Psoas muscle (tissue), 8 donors: ENCODE measurements at places on chromosomes 12 and 14.

- DNase-seq, result no peak
Measured at GRCh38 chr12:113831476-113831875, 134.6 kb downstream of the RBM19 start.

GRCh38 chr14:65506801-65507200 is 94.3 kb downstream of the FUT8 start:
- DNase-seq, result no peak

GRCh38 chr12:53419756-53420155 is 3.9 kb upstream of the AMHR2 start:
- no peak for DNase-seq

DNA sequence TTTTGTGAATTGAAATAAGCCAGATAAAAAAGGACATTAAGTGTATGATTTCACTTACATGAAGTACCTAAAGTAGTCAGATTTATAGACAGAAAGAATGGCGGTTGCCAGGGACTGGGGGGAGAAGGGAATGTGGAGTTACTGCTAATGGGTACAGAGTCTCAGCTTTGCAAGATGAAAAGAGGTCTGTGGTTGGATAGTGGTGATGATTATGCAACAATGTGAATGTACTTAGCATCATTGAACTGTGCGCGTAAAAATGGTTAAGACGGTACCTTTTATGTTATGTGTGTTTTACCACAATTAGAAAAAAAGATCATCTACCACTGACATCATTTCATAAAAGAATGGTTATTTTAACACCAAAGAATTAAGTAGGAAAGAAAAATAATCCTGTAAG is 35.9 kb downstream of the RNFT2 start:
- DNase-seq, result no peak

DNA sequence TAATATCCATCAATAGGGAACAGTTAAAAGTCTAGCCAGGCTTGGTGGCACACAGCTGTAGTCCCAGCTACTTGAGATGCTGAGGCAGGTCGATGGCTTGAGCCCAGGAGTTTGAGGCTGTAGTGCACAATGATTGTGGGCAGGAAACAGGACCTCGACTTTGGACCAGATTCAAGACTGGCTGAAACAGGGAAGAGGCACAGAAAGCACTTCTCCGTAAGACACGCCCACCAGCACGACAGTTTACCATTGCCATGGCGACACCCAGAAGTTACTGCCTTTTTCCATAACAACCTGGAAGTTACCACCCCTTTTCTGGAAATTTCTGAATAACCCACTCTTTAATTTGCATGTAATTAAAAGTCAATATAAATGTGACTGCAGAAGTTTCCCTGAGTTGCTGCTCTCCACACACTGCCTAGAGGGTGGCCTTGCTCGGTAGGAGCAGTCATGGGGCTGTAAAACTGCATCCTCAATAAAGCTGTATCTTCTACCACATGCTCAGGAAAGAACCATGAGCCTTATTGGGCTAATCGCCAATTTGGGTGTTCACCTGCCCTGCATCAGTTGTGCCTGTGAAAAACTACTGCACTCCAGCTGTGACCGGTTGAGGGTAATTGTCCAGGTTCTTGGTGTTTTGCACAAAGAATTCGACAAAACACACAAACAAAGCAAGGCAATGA is 4.6 kb upstream of the LRRC23 start:
- no peak for DNase-seq

DNA sequence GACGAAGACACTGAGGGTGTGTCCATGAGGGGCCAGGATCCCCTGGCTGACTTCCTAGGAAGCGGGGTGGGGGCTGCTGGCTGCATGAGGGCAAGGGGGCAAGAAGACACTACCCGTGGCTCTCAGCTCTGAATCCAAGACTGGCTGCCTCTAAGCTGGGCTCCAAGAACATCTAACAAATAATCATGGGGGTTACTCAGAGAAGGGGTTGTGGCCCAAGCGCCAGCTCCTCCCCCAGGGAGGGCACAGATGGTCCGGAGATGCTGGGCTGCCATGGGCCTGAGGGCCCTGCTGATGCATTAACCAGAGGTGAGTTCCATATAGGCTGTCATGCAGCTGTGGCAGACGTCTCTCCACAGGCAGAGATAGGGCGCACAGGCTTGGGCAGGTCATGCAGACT is 14.3 kb downstream of the SYNDIG1L start:
- DNase-seq, result no peak

DNA sequence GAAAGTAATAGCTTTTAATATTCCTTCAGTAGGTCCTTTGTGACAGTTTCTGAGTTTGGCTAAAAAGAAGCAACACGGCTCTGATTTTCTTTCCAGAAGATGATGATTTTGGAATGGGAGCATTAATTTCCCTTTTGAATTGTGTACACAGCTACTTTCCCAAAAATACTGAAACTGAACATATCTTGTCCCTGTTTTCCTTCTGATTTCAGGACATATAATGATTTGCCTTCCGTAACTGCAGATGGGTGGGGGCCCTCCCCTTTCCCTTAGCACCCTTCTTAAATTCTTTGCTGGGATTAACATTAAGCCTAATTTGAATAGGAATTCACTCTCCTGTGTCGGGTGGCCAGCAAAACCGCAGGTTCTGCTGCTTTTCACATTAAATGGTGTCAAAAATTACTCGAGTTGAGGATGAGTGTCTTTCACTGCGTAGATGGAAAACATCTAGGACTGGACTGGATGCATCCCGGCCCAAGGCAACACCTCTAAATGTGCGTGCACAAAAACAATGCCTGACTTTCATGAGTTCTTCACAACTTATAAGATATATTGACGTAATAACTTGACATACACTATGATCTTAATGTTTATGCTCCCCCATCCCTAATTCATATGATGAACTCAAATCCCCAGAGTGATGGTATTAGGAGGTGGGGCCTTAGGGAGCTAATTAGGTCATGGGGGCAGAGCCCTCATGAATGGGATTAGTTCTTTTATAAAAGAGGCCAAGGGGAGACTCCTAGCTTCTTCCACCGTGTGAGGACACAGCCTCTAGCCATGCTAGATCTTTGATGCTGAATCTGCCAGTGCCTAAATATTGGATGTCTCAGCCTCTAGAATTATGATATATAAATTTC is 158.1 kb downstream of the AEBP2 start:
- DNase-seq, result no peak

DNA sequence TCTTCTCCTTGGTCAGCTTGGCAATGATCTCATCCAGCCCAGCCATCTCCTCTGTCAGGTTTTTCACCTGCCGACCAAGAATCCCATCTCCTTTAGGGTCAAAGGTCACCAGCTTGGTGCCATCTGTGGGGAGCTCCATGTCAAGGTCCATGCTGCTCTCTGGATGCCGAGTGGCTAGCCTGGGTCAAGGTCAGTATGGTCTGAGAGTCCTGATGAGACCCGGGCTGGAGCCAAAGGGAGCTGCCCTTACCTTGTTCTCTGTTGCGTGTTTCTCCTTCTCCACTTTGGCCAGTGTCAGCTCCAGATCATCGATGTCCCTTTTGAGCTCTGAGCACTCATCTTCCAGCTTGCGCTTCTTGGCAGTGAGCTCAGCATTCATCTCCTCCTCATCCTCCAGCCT is 11.8 kb downstream of the MYH7 start:
- no peak for DNase-seq

DNA sequence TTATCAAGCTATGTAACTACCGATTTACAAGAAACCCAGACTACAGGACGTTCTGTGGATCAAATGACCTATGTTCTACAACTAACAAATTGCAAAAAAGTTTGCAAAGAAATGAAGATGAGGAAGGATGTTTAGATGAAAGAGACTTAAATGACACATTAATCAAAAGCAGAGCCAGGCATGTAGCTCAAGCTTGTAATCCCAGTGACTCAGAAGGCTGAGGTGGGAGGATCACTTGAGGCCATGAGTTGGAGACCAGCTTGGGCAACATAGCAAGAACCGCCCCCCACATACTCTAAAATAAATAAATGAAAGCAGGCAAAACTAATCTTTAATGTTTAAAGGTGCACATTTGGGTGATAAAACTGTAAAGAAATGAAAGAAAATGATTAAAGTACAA is 331.9 kb downstream of the BTG1 start:
- DNase-seq, result no peak

DNA sequence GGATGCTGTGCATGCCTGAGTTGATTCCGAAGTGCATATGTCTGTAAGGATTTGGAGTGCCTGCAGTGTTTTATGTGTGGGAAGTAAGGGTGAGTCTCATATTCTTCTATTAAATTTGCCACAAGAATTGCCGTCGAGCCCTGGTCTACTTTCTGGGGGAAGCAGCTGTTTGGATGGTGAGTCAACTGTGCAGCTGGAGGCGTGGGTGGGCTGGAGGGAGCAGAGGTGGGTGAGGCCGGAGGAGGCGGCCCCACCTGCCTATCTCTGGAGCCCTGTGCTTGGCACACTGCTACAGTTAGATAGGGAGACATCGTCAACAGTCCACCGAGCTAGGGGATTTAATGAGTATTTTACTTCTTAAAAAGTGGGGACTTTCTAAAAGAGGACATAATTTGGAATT is 9.7 kb downstream of the GLRX5 start:
- no peak for DNase-seq

DNA sequence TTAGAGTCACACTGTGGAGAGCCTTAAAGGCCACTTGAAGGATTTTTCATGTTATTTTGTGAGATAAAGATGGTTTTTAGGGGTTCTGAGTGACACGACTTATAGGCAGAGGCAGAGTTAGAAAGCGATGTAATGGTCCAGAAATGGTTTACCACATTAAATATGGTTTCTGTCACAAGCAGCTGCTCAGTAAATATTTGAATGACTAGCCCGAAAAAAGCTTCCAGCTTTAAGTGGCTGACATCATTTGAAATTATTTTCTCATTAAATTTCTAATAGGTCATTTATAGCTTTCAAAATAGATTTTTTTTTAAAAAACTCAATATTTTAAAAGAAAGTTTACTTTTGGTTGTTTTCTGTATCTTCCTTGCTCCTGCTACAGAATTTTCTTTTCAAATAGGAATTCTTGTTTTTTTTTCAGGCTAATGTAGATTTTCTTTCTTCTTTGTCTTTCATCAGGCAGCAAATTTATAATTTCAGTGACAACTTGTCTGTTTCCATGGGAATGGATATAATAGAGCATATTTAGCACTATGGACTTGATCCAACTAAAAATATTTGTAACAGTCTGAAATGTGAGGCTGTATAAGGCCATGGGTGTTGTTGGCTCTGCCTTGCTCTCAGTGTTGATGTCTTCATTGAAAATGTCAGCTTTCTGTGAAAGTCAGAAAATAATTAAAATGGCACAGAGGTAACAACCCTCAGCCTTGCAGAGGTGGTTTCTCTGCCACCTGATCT is 700.0 kb downstream of the TMTC2 start:
- no peak for DNase-seq

DNA sequence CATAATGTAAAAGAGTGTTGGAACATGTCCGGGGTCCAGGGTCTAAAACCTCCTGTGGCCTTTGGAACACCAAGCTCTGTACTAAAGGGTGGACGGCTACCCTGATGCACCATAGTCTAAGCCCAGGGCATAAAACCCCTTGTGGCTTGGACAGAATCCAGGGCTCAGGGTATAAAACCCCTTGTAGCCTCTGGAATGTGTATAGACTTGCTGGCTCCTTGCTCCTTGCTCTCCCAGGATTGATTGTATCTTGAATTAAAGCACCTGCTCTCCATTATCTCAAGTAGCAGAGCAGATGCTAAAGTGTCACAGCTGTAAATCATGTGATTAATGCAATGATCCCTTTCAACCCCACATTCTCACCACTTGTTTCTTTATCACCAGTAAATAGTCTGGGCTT is 556.5 kb downstream of the LRFN5 start:
- no peak for DNase-seq

DNA sequence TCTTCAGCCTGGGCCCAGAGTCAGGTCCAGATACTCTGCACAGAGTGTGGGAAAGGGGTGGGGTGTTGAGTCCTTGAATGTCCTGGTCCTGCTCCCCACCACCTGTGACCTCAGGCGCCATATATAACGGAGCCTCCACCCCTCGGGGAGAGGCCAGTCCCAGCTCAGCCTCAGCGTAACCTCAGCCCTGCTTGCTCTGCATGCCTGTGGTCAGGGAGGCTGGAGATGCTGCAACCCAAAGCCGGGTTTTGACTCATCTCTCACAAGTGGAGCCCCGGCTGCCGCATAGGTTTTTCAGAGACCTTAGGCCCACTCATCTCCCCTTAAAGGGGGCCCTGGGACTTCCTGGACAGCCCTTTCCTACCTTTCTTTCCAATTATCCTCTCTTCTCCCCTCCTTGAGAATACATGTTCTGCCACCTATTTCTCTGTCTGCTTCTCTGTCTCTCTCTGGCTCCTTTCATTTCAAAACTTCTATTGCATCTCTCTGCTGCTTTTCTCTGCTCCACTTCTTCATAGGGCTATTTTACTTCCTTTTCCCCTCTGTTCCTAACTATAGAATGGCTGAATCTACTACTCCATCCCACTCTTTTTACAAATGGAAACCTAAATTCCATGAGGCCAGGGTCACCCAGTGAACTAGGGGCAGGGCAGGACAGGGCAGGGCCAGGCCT is 1.2 kb downstream of the ITGB7 start:
- no peak for DNase-seq

- DNase-seq, result no peak
Measured at GRCh38 chr12:68602720-68603119, 8.0 kb upstream of the RAP1B start.

DNA sequence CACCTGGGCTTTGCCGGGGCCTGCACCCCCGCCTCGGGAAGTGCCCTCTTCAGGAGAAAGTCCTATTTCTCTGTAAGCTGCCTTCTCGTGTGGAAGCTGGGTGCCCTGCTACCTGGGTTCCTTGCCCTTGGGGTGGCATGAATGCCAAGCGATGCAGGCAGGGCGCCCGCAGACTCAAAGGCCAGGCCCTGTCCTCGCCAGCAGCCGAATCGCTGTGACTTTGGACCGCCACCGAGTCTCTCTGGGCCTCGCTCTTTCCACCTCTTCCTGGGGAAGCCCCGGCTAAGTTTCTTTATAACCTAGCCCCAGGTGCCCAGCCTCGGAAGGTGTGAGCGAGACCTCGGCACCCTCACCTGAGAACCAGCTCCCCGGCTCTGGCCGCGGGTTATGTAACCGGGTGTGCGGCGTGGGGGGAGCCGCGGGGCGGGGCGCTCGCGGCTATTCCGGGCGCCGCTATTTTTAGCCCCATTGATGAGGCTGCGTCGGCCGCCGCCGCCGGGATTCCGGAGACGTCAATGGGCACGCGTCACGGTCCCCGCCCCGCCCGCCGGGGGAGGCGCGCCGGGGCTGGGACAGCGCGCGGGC is 14.6 kb upstream of the NR4A1 start:
- peak; percentile 95 for DNase-seq

DNA sequence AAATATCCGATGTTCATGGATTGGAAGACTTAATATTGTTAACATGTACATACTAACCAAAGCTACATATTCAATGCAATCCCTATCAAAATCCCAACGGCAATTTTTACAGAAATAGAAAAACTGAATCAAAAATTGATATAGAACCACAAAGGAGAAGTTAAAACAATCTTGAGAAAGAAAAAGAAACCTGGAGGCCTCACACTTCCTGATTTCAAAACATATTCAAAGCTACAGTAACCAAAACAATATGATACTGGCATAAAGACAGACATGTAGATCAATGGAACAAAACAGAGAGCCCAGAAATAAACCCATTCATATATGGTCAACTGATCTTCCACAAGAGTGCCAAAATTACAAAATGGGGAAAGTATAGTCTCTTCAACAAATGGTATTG is 5.4 kb upstream of the PELI2 start:
- no peak for DNase-seq

- no peak for DNase-seq
Measured at GRCh38 chr14:38999949-39000348, 103.1 kb downstream of the SEC23A start.
